ENCODE measurements at places on chromosomes 5 and 9.

DNA sequence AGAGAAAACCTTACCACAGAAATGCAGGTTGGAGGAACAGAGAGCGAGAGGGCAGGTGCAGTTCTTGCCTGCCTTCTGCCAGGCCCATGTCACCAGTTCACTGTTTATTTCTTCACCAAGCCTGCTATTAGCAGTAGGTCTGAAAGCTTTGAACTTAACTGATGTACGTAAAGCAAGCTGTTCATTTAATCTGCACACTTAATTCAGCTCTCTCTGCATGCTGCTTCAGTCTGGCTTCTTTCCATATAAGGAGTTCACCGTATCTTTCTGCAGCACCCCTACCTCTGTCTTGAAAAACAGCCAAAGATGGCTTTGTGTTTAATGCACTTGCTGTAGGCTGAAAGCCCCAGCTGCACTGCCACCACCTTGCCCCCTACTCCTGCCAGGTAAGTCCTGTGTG lies 205.1 kb downstream of the RAB3C start:
- no peak for DNase-seq

DNA sequence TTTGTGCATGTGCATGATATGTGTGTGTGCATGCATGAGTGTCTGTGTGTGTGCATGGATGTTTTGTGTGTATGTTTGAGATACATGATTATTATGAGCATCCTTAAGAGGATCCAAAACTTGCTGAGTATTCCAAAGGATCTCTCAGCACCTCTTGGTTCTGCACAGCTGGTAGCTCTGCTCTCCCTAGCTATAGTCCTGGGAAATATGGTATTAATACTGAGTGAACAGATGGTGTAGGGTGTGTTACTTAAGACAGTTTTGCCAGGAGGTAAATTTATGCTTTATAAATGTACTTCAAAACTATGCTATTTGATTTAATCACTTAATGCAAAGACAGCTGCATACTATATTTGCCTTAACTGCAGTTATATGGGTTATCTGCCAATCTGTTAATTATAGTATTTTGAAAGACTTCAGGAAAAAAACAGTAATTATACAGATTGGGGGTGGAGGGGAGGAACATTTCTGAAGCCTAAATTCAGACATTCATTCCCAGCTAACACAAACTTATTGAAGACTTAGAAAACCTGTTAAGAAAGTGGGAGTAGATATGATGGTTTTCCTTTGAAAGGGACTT lies 215.5 kb downstream of the MPDZ start:
- DNase-seq, result no peak

GRCh38 chr5:54733101-54733500 lies 215.5 kb downstream of the SNX18 start:
- no peak for DNase-seq

DNA sequence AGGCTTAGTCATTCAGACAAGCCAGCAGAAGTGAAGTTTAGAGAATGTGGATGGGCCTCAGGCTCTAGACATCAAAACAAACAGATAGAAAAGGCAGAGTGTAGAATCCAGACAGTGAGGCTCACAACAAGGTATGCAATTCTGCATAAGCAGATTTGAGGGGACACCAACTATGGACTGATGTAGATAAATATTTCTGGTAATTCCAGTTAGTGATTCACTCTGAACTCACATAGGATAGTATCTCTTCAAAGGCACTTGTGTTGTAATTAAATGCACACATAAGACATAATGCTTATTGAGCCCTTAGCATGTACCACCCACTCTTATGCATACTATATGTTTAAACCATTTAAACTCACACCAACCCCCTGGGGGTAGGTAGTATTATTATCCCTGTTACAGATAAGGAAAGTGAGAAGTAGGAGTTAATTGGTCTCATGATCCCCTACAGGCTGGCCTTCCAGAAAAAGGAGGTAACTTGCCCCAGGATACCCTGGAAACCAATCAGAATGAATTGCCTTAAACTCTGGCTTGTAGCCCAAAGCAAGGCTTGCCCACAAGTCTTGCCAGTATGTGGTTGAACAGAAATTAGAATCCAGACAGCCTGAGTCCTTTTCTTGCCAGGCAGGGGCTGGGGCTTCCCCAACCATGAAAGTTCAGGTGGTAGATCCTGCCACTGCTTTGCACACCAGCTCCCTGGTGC lies 39.5 kb upstream of the HSPB3 start:
- DNase-seq, result no peak

GRCh38 chr9:134037641-134038040 lies 12.4 kb downstream of the BRD3OS start:
- DNase-seq, result no peak

GRCh38 chr9:91214086-91214485 lies 147.6 kb downstream of the AUH start:
- DNase-seq, result no peak

- no peak for DNase-seq
Observed at GRCh38 chr5:105978011-105978410, 1692.7 kb downstream of the EFNA5 start.

- peak; percentile 30 for DNase-seq
Observed at GRCh38 chr5:473551-474192, 30.7 kb downstream of the EXOC3 start.

GRCh38 chr5:116035123-116035522 lies 2.9 kb downstream of the ARL14EPL start:
- no peak for DNase-seq

GRCh38 chr9:17751486-17751885 lies 172.6 kb downstream of the SH3GL2 start:
- no peak for DNase-seq

DNA sequence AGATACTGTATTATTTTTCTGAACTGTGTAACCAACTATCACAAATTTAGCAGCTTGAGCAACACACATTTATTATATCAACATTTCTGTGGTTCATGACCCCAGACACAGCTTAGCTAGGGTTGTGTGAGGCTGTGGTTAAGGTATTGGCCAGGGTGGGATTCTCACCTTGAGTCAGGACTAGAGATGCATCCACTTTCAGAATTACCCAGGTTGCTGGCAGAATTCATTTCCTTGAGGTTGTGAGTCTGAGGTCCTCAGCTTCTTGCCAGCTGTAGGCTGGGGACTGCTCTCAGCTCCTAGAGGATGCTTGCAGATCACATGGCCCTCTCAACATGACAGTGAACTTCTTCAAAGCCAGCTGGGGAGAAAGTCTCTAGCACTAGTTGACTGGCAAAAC lies 122.5 kb upstream of the RASGRF2 start:
- no peak for DNase-seq

GRCh38 chr5:2129568-2130272 lies 247.0 kb upstream of the IRX4 start:
- no peak for DNase-seq

DNA sequence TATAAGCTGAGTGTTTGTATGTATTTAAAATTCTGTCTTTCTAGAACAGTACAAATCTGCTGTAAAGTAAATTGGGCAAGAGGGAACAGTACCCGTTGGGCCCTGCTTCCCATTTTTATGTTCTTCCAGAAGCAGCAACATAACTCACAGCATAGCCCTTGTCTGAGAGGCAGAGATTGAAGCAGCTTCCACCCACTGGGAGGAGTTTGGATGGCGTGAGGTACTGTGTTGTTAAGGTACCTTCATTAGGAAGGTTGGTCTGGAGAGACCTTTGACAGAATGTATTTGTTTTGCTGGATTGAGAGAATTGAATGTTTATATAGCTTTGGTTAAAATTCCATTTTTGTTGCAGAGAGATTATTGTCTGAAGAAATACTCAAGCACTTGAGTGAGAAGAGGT lies 24.8 kb downstream of the RAI14 start:
- DNase-seq, result no peak

DNA sequence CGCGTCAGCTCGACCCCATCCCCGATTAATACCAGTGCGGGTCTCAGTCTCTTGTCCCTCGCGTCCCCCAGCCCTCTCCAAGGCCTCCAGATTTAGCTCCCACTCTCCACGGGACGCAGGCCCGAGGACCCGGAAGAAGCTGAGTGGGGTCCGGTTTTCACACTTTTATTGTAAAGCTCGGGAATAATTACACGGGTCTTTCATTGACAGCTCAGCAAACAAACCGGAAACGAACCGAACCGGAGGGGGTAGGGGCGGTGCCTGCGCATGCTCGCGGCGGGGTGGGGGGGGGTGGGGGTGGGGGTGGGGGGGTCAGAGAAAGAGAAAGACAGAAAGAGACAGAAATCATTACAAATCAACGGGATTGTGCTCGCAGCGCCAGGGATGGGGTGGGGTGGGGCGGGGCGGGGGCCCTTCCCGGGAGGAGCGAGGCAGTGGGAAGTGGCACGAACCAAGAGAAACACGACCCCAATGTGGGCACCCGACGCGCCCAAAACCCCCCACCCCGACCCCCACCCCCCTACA lies 27.9 kb downstream of the PCDH1 start:
- DNase-seq, result peak; percentile 71

- no peak for DNase-seq
Observed at GRCh38 chr5:36310138-36310537, 8.4 kb upstream of the RANBP3L start.

DNA sequence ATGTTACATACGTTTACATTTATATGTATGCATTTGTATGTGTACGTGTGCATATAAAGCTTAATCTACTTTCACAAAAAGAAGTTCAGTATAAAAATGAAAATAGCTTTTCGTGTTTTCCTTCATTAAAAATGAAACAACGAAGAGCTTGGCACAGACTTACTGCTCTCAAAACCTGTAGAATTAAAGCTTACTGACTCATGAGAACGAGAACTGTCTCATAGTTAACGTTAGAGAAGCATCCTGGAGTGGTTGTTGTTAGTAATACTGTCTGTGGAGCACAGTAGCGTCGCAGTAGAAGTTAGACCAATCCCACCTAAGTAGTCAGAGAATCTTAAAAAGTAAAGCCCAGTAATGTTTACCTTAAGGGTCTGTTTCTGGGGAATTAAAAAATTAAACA lies 1.3 kb downstream of the MAT2B start:
- no peak for DNase-seq

DNA sequence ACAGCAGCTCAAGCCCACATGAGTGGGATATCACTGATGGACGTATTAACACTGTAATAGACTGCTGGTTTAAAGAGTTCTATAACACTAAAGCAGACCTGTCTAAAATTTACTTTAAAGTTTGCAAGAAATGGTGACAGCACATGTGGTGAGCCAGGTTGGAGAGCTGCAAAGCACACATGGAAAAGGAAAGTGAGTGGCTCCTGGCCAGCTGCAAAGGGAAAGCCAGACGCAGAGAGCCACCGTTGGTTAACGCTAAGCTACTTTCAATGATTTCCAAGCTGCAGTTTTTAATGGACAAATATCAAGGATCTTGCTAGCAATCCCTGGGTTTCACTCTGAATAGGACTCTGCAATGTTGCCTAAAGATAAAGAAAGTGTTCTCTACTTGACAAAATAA lies 89.9 kb downstream of the CTNND2 start:
- no peak for DNase-seq

DNA sequence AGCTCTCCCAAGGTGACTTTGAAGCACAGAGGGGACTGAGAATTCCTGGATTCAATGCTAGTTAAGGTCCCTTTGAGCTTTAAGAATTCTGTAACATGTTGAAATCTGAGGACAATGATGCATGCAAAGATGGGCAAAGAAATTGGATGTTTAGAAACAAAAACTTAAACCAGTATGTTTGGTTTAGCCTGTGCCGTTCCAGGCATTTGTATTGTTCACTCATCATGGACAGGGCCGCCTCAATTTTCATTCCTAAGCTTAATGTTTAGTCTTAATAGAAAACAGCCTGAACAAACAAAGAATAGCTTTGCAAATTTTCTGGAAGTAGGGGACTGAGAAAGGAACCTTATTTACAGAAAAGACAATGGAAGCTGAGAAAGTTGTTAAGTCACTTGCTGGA lies 267.8 kb downstream of the ARHGEF28 start:
- no peak for DNase-seq

DNA sequence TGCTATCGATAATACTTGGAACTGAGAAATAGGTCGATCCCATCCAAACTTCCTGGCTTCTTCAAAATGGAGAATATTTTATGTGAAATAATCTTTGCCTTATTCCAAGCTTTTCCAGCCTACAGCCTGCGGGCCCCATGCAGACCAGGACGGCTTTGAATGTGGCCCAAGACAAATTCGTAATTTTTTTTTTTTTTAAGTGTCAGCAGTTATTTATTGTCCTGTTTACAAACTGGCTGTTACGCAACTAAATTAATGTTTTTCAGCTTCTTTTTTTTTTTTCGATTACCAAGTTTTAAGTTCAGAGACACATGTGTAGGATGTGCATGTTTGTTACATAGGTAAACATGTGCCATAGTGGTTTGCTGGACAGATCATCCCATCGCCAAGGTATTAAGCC lies 411.7 kb upstream of the EDIL3 start:
- DNase-seq, result no peak

DNA sequence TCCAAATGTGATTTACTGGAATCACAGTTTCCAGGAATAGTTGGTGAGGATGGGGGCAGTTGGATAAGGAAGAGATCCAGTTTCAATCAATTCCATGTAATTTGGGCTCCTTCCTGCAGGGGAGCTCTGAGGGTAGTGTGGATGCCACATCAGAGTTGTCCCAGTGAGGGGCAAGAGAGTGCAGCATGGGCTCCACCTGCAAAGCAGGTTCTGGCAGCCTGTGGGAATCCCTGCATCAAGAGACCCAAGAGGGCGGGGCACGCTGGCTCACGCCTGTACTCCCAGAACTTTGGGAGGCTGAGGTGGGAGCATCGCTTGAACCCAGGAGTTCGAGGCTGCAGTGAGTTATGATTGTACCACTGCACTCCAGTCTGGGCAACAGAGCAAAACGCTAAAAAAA lies 188.5 kb downstream of the CACNA1B start:
- DNase-seq, result no peak

GRCh38 chr9:129850821-129851550 lies 15.7 kb downstream of the USP20 start:
- no peak for DNase-seq

DNA sequence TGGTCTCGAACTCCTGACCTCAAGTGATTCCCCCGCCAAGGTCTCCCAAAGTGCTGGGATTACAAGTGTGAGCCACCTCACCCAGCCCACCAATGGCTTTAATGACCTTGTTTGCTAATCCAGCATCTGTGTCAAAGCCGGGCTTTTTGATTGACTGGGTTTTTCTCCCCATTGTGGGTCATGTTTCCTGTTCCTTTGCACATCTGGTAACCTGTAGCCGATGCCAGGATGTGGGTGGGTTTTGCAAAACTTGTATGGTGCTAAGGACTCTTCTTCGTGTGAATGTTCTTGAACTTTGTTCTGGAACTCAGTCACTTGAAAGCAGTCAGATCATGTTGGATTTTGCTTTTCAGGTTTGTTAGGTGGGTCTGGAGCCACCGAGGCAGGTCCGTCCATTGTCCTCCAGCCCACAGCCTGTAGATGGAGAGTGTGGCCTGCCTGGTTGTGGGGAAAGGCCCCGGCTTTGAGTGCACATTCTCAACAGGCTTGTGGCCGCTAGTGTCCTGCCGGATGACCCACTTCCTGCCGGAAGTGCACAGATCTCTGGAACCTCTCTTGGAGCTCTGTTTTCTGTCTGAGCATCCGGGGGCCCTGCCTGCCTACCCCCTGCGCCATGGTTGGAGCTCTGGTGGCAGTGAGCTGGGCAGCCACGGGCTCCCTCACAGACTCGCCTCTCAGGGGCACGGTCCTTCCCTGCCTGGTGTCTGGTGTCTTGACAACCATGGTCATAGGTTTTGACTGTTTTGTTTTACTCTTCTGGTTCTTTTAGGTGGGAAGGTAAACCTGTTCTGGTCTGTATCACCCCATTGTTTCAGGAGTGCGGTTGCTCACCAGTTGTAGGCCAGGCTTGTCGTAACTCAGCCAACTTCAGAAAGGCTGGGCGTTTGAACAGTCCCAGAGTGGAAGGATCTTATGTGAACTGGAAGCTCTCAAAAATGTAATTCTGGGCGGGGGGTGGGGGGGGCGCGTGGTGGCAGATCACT lies 69.6 kb upstream of the CACNA1B start:
- no peak for DNase-seq

GRCh38 chr5:88226881-88227450 lies 41.7 kb downstream of the TMEM161B start:
- no peak for DNase-seq

GRCh38 chr9:91060520-91061343 lies 259.1 kb downstream of the SYK start:
- DNase-seq, result no peak

All from C1 segment of cervical spinal cord (tissue), 14 donors.